ENCODE measurements at places on chromosomes 2 and 18.

DNA sequence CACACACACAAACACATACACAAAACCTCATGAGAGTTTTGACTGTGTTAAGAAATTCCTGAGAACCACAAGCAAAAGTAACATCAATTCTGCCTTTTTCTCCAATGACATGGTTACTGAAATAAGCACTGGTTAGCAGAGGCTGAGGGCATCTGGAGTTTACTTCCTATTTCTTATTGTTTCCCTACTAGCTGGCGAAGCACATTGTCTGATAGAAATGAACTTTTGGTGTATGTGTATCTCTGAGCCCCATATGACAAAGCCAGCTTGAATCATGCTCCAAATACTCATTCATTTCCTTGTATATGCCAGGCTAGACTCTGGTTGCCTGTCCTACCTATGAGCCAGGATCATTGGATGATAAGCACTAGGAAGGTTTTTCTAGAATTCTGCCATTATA, 203.1 kb downstream of the NCKAP5 start:
- no peak for DNase-seq

DNA sequence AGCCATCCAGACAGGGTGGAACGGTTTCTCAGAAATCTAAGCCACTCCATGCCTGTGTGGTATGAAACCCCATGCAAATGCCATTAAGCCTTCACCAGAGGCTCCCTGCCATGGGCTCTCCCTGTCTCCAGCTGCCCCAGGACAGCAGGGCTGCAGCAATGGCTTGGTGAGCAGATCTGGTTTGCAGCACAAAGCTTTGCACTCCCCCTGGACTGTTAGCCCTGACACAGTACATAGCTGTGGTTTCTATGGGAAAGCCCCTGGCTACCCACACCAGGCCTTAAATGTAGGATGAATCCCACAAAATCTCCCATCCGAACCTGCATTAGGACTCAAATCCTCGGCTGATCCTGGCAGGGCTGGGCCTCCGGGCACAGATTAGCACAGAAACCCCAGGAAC, 291.6 kb downstream of the TNS1 start:
- DNase-seq = no peak

DNA sequence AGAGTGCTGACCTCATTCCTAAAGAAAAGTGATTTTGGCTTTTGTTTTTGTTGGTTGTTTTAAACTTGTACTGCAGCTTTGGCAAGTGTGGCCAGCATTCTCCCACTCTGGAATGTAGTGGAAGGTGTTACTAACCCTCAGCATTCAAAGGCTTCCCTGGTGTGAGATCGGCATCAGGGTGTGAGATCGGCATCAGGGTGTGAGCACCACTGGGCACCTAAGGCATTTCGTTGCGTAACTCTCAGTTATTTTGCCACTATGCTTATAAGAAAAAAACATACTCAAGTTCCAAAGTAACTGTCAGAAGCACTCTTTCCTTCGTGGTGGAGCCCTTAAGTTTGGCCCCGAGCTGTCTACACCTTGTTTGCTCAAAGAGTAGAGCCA, 1.7 kb downstream of the CYBRD1 start:
- peak; percentile 8 for DNase-seq

DNA sequence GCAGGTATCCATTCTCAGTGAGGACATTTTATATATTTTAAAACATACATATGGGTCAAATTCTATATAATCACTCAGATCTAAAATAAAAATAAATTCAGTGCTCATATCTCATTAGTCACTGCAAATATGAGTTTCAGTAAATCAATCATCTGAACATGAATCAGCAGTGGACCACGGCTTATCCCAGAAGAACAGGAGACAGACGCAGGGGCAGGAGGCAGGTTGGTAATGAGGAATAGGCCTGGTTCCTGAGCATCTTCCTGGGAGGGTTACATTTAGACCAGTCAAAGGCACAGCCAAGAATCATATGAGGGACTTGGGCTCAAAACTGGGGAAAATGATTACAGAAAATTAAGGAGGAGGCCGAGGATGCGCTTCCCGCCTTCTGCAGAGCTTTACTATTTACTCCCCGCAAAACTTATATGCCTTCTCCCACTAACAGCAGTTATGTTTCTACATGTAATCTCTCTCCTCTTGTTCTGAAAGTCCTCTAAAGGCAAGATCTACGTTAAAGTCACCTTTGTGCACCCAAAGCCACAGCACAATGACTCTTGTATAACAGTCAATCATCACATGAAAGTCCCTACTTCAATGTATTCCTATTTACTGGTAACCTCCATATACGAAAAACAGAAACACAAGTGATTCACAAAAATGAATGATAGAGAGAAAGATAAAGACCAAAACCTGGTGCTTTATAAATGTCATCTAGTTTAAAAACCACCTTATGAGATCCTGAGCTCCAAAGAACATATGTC, 35.1 kb downstream of the SH3YL1 start:
- no peak for DNase-seq

GRCh38 chr2:85662899-85663593, 5.0 kb downstream of the SFTPB start:
- DNase-seq = peak; percentile 3

DNA sequence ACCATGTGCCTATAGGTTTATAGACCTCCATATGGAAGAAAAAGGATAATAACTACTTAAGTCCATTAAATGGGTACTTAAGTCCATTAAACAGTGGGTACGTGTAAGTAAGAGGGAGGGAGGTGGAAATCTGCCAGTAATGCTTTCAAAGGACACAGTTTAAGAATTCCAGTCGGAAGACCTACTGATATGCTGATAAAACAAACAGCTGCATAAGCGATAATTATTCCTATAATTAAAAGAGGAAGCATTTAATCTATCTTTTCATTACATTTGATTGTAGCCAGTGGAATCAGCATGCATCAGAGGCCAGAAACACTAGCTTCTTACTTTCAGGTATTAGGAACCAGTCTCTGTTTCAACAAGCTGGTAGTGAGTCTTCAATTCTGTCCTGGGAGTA, 96.4 kb upstream of the DDX18 start:
- no peak for DNase-seq

DNA sequence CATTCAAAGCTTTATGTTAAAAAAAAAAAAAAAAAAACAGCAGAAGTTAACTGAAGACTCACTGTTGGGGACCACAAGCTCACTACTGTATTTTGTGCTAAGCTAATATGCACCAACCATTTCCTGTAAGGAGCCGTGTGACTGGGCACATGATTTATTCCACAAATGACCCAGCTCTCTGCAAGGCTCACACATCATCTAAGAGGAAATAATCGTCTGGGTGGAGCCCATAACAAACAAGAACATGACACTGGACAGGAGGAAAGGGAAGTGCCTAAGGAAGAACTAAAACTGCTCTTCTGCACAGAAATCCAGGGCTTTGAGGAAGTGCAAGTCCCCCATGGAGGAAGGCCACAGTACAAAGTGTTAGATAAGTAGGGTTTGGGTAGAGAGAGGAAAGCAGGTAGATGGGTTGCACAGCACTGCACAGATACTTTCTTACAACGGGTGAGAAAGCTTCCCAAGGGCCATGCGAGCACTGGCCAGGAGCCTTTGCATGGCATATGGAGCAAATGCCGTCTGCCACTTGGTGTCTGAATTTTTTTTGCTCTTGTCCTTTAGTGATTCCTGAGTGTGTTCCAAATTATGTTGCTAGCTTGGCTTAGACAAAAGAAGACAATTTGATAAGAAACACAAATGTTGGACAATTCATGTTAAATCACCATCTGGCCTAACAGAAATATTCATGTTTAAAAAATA, 24.4 kb downstream of the NFE2L2 start:
- DNase-seq = peak; percentile 87

DNA sequence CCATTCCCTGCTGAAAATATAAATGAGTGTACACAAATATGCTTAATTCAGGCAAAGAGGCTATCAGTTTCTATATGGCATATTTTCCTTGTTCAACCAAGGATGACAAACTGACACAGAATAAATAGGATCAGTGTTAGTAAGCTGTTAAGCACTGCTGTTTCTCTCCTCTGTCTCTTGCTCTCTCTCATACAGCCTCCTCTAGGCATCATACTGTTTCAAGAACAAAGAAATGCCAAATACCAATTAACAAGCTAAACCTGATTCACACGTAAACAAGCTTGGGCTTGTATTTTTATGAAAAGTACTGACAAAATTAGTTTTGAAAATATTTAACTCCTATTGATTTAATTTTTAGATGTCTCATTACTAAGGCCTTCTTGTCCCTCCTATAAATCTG, 1027.2 kb upstream of the ACVR2A start:
- no peak for DNase-seq

- no peak for DNase-seq
Observed at GRCh38 chr2:47167149-47167548, 12.0 kb upstream of the STPG4 start.

GRCh38 chr18:13836559-13836958, 12.6 kb downstream of the MC5R start:
- no peak for DNase-seq

DNA sequence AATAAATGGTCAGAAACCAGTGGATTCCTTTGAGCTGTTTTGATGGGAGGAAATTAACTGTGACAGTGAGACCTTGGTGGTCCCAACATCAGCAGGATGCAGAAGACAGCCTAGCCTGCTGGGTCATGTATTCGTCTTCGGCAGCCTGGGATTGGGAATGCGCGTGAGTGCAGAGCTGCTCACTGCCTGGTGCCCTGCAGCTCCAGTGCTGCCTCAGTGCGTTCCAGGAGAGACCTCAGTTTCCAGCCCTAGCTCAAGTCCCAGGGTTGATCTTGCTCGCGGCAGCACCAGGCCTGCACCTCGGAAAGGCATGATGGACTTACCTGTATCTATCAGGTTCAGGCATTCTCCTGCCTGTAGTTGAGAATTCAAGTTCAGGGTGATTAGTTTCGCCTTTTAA, 203.9 kb downstream of the SH3RF3 start:
- no peak for DNase-seq

- DNase-seq = no peak
Observed at GRCh38 chr2:221612161-221612560, 40.1 kb upstream of the EPHA4 start.

- no peak for DNase-seq
Observed at GRCh38 chr2:112141626-112142007, 3.4 kb downstream of the FBLN7 start.

GRCh38 chr2:99279969-99280695, 20.9 kb downstream of the LYG1 start:
- DNase-seq = no peak

GRCh38 chr2:158818511-158818910, 23.4 kb downstream of the DAPL1 start:
- DNase-seq = no peak

DNA sequence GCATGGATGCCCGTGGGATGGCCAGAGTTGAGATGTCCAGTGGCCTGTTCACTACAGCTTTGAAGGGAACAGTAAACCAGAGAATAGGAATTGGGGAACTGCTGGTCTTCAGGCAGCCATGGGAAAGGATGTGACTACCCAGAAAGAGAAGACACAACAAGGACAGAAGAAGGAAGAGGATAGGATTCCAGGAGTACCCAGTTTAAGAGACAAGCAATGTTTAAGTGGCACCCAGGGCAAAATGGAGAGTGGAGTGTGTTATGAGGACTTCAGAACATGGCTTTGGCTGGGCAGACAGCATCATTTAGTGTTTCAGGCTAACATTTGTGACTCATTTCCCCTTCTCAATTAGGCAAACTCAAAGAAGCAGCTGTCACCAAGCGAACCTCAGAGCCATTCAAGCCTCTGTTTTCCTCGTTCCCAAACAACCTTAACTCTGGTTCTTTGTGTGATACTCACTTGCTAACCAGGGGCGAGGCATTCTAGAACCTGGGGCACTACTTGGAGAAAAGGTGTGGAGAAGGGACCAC, 4.0 kb upstream of the FAM124B start:
- DNase-seq = no peak

DNA sequence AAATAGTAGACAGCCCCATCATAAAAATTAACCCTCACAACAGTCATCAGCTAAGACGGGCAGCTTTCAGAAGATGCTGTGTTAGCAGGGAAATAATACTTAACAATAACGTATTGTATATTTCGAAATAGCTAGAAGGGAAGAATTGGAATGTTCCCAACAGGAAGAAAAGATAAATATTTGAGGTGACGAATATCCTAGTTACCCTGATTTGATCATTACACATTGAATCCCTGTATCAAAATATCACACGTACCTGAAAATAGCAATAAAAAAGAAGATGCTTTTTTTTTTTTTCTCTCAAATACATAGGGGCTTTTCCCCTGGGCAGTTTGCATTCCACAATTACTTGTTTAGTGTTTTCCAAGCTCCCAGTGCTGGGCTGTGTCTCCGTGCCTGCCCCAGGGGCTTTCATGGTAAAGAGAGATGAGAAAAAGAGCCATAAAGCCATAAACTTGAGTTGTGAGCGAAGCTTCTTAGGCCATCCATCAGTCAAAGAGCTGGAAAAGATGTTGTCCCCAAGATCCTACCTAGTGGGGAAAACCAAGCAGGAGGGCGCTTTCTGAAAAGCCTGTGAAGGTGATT, 183.0 kb upstream of the REV1 start:
- DNase-seq = no peak

- no peak for DNase-seq
Observed at GRCh38 chr18:79868168-79868784, 70.5 kb downstream of the KCNG2 start.

- DNase-seq = no peak
Observed at GRCh38 chr2:2804528-2804927, 473.5 kb upstream of the MYT1L start.

DNA sequence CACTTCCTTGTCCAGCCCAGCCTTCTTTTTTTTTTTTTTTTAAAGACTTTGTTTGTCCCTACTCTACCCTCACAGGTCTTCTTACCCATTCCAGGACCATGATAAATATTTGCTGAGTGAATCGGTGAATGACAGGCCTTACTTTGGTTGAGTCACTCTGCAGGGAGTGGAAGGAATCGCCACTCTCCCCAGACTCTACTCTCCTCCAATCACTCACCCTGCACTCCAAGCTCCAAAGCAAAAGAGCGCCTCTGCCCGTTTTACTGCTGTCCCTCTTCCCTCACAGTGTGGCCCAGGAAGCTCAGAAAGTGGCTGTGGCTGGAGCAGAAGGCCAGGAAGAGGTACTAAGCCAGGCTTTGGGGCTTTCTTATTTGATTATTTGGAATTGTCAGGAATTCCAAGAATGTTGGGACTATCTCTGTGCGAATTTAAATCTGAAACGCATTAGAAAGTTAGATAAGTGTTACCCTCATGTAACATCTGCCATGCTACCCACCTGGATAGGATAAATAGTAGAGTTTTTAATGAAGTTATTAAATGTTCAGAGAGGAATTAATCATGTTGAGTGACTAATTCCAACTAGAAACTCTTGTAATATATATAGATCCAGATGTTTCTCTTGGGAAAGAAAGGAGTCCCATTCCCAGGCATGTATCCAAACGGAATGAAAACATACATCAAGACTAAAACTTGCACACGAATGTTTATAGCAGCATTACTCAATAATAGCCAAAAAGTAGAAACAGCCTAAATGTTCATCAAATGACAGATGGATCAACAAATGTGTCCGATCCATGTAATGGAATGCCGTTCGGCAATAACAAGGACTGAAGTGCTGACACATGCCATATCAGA, 43.0 kb upstream of the CHMP1B start:
- DNase-seq = no peak
